Stimulated activated CD8-positive, alpha-beta memory T cell treated with anti-CD3 and anti-CD28 coated beads, Interleukin-7, amount 100 ng/mL, for 24 hours (primary cell): ENCODE measurements at places on chromosomes 1 and 21.

DNA sequence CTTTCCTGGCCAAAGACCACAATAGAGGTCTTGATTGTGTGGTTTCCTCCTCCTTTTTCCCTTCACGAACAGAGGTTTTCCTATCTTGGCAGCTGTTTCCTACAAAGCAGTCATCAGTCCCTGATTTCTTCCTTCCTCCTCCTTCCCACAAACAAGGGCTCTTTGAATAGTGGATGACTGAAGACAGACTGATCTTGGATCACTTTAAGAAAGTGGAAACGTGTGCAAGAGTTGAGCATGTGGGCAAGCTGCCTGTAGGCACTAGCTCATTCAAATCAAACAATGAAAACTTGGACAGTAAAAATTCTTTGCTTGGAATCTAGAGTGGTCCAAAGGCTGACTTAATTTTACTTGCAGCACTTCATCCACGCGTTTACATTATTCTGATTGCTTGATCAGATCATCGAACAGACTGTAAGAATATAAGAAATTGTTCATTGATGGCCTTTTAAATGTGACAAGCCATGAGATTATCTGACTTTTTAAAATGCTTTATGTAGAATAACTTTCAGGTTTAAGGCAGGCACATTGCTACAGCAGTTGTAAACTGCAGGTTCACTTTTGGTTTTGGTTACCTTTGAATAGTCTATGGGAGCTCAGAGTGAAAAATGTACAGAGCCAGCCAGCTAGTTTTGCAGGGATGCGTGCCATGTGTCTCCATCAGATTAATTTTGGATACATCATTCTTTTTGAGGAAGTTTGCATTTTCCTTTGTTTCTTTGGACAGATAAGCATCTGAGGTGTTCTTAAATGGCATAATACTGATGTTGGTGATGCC lies 34.4 kb downstream of the ADGRL2 start:
- no peak for DNase-seq

- no peak for DNase-seq
Observed at GRCh38 chr1:235160383-235160956, 580 bp downstream of the RBM34 start.

DNA sequence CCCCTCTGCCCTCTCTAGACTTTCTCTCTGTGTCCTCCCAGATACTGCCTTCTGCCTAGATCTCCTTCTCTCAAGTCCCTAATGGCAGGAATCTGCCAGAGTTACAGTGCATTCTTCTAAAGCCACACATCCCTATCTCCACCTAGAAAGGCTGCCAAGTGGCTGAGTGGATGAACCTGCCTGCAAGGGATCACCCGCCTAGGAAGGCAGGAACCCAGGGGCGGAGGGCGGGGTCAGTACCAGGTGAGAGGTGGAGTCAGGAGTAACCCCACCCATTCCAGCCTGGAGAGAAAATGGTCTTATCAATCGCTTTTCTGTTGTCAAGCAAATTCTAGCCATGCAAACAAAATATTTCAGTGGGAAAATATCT lies 60.8 kb downstream of the BCAR3 start:
- no peak for DNase-seq

DNA sequence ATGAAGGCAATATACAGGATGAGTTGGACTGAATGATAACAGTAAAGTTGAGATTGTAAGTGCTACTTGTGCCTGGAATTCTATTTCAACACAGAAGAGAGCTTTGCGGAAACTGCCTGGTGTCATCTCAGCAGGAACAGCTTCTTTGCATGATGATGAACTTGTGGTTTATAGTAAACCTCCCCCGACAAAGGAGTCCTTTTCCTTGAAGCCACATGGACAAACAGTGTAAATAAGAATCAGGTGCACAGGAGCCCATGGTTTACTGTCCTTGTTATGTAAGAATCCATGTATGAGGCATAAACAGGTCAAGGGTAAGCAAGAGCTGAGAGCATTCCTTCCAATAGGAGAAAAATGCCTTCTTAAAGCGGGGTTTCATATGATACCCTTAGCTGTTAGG lies 66.2 kb downstream of the PCNX2 start:
- DNase-seq: no peak

GRCh38 chr1:77975386-77975785 lies 3.5 kb downstream of the FUBP1 start:
- no peak for DNase-seq
